NCI-H510A treated with DMSO at 0.1 percent for 48 hours (cell line): ENCODE measurements at places on chromosomes 13 and 19.

DNA sequence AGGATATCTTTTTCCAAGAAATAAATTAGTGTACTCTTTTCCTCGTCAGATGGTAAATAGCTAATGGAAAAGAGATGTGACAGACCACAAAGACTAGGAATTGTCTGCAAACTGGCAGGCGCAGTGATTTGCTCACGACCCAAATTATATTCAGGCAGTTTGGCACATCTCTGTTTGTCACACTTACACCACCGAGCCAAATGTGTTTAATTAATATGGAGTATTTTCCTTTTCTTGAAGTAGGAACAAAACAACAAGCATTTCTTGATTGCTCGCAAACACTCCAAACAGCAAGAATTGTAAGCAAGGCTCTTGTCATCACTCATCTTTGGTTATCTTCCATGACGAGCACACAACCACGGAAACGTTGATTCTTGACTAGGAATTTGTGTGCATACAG, 884.2 kb downstream of the PCDH9 start:
- DNase-seq = no peak

DNA sequence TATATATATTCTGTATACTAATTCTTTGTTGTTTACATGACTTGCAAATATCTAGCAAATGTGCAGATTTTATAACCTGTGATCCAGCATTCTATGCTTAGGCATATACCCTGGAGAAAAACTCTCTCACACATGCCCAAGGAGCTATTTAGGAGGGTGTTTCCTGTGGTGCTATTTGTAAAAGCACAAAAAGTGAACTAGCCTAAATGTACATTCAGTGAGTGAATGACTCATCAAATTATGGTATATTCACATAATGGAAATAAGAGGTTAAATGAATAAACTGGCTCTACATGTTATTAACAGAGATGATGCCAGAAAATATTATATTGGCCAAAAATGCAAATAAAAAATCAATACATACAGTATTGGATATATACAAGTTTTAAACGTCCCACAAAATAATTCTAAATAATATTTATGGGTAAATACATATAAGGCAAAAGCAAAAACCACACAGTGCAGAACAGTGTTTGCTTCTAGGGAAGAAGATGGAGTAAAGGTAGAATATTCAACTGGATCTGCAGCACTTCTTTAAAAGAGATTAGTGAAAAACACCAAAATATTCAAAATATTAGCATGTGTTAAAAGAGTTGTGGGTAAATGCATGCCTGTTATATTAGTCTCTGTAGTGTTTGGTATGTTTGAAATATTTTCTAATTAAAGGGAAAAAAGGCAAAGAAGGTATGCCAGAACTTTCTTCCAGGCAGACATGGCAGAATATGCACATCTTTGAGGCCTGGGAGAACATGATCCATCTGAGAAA, 344.7 kb downstream of the KLF5 start:
- no peak for DNase-seq

DNA sequence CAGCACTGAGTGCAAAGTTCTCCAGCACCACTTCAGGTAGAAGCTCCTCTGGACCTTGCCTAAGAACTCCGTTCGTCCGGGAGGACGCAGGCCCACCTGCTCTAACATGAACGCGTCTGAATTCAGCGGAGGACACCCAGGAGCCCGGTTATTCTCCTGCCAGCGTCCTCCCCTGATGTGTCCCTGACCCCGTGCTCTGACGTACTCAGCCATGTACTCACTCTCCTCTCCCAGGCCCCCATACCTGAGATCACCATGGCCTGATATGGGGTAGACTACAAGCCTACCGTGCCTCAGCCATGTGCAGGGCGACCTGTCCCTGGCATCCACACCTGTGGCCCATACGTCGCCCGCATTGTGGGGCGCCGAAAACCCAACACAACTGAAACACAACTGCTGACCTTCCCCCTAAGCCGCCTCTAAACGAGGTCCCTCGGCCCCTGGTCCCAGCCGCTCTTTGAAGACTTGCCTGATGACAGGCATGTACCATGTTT, 744 bp upstream of the ZNF584 start:
- no peak for DNase-seq

DNA sequence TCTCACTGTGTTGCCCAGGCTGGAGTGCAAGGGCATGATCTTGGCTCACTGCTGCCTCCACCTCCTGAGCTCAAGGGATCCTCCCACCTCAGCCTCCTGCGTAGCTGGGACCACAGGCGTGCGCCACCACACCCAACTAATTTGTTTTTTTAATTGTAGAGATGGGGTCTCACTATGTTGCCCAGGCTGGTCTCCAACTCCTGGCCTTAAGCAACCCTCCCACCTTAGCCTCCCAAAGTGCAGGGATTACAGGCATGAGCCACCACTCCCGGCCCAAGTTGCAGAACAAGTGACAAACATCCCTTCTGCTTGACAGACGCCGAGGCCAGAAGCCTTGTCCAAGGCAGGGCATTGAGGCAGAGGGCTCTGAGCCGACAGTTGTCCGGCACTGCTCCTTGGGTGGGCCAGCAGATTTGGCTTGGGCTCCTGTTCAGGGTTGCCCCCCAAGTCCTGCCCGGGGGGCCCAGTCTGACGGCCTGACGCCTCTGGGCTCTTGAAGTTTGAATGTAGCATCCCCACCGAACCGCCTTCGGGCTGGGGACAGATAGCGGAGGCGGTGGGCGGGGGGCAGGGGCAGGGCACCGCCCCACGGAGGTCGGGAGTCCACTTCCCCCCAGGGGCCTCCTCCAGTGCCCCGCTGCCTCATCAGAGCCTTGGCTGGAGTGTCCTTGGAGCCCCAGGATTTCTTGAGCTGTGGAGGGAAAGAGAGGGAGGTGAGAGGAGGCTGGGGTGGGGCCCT, 5.7 kb upstream of the SPACA4 start:
- no peak for DNase-seq

- DNase-seq = no peak
Measured at GRCh38 chr13:110571896-110572777, 10.6 kb upstream of the RAB20 start.

DNA sequence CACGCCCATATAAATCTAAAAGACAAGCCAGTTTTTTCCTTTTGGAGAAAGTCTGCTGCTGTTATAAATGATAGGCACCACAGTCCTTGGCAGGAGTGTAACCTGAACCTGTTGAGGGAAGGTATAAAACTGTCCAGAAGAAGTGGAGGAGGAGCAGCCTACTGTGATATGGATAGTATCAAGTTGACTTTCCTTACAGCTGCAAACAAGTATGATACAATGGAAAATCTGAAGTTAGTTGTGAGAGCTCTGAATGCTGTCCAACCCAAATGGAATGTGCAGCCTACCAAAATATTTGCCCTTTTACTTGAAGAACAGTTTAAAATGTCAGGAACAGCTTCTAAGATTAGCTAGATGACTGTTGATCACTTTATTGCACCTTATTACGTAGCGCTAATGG, 399.6 kb downstream of the FGF14 start:
- DNase-seq = no peak

DNA sequence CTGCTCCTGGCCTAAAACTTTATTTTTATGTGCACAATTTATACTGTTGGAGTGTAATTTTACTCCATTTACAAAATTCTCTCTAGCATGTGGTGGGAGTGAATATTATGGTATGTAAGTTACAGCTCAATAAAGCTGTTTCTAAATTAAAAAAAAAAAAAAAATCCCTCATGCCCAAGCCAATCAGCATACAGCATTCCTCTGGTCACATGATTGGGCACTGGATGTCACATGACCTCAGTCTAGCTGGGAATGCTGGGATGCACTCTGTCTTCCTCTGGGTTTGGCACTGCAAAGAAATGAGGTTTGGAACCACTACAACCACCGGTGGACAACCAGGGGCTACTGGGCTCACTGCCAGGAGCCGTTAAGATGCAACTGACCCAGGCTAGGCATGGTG, 67.6 kb downstream of the ZNF557 start:
- no peak for DNase-seq

- DNase-seq = no peak
Measured at GRCh38 chr13:50306156-50306555, 290.9 kb downstream of the KCNRG start.

- DNase-seq = no peak
Measured at GRCh38 chr13:50229960-50230661, 214.9 kb downstream of the KCNRG start.

DNA sequence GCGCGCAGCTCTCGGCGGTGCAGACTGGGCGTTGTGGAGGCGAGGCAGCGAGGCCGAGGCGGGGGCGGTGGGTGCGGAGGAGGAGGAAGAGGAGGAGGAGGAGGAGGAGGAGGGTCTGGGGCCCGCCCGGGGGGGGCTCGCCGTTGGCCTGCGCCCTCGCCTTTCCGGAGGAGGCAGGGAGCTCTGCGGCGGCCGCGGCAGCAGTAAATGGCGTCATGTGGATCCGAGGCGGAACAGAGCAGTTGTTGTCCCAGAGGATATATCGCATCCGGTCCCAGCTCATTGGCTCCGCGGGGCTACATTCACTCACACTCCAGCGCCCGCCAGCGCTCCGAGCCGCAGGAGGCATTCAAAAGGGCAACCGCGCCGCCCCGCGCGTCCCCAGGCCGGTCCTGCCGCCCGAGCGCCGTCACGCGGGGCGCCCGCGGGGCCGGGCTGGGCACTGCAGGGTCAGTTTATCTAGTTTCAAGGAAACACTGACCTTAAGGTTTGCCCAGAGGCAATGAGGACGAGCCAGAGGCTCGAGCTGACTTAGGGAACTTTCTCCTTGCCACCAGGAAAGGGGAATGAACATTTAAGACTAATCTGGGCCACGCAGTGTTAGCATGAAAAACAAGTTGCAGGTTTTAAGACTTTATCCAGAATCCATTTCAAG, at the start of gene SPRY2:
Gene SPRY2, minus strand, starts transcription at position 26 of the 655 bp plus-strand sequence. CDS start 3,421 bp downstream, outside the sequence.
- DNase-seq = peak; percentile 64

- DNase-seq = no peak
Measured at GRCh38 chr19:21117041-21117907, 24.6 kb upstream of the ZNF431 start.

GRCh38 chr19:7654401-7654800, 14.4 kb upstream of the RETN start:
- no peak for DNase-seq

- DNase-seq = no peak
Measured at GRCh38 chr13:37485756-37486155, 112.8 kb downstream of the POSTN start.

GRCh38 chr19:50899569-50899968, 11.6 kb downstream of the KLK4 start:
- no peak for DNase-seq

- no peak for DNase-seq
Measured at GRCh38 chr19:7602240-7602934, 6.7 kb downstream of the CAMSAP3 start.

DNA sequence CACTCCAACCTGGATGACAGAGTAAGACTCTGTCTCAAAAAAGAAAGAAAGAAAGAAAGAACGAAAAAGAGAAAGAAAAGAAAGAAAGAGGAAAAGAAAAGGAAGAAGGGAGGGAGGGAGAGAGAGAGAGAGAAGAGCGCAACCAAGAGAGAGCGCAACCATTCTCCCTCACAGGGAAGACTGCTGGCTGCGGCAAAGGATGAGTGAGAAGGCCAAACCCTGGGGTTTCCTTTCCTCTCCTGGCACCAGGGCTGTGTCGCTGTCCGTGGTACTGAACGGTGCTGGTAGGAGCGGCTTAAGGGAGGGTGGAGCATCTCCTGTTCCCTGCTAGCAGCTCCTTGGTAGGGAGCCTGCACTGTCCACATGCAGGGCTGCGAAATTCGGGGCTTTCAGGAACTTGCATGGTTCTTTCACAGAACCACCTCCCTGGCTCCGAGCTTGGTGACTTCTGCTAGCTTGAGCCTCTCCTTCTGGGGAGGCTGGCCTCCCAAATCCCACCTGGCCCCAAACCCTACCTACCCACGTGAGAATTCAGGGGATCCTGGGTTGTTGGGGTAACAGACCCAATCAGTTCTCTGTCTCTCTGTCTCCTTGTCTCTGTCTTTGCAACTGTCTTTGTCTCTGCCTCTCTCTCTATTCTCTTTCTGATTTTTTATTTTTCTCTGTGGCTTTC, 51.1 kb upstream of the ZNRF4 start:
- no peak for DNase-seq

DNA sequence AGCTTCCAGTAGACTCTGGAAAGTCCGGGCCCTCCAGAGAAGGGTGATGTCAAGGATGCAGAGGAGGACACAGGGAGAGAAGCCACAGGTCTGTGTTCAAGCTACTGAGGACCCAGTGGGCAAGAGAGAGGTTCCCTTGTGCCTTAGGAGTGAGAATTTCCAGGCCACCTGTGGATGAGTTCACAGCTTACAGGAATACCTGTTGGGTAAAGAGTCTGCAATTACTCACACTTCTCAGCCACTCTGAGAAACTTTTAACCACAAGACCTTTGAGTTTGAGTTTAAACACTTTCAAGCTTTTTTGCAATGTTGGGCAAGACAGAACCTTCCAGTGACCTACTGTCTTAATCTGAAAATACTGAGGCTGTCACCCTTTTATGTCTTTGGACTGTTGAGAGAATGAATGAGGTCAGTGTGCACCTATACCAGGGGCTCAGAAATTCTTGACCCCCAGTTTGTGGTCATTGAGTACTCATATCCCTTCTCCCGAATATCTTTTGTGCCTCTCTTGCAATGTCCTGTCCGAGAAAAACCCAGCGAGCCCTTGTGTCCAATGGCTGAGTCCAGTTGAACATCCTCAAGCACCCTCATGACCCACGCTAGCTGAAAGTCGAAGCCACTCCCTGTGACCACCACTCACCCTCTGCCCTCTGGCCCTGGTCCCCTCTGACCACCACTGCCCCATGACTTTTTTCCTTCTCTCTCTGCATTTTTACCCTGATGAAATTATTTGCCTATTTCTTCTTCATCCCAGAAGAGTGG, 368.5 kb upstream of the ZNF507 start:
- DNase-seq = no peak

DNA sequence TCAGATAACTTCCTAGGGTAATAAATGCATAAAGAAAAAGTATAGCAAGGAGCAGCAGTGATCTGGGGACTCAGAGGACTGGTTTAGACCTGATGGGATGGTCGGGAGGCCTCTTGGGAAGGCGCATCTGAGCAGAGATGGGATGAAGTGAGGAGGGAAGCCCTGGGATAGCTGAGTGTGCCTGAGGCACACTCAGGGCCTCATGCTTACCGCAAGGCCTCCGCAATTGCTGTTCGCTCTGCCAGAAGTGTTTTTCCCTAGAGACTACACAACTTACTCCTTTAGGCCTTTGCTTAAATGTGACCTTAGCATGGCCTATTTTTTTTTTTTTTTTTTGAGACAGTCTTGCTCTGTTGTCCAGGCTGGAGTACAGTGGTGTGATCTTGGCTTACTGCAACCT, 4.1 kb upstream of the DLL3 start:
- DNase-seq = no peak

DNA sequence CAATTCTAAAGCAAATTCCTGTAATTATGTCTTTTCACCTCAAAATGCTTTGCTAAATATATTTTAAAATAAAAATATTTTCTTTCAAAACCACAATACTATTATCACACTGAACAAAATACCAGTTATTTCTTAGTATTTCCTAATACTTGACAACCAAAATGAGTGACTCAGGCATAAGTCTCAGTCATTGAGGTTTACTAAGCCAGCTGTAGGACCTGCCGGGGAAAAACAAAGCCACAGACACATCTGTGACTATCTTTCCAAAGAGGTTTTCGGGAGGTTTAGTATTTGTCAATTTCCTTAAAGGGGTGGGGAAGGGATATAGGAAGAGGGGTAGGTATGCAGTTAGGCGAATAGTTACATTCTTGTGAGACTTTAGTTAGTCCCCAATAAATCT, 3.2 kb upstream of the ZNF235 start:
- no peak for DNase-seq

GRCh38 chr13:41847216-41847615, 113.7 kb downstream of the VWA8 start:
- DNase-seq = no peak
